ENCODE measurements at places on chromosomes 1 and 21.
A peak's percentile ranks its signal among the peaks of the same experiment; 100 is the strongest.

DNA sequence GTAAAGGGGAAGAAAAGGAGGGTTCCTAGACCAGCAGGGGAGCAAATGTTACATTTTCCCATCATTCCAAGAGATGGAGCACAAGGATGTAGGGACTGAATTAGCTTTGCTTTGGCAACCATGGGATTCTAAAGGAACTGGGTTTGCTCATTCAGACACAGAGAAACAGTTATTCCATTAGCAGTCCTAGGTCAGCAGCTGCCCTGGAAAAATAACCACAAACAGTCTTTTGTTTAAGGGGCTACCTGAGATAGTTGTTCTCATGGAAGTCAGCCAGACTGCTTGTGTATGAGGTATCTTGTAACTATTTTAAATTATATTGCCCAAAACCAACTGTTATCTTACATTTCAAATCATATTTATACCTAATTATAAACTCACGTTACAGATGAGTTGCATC is 58.4 kb upstream of the VCAM1 start:
- DNase-seq = no peak

DNA sequence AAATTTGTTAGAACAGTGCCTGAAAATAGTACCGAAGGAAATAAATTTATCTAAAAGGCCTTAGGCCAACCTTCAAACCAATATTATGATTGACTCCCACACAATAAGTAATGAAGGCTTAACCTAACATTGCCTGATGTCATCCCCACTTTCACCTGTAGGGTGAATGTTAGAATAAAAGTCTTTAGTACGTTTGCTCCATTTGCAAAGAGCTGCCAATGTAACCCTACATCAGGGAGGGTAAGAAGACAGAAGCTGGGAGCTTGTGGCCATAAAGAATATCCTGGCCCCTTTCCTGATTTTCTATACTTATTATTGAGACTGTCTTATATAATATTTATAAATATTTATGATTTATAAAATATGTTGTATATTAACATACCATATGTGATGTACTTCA is 661.8 kb upstream of the CXADR start:
- no peak for DNase-seq

- DNase-seq = peak; percentile 24
These were observed 24.0 kb downstream of the FNBP1L start for GRCh38 chr1:93471911-93472310.

DNA sequence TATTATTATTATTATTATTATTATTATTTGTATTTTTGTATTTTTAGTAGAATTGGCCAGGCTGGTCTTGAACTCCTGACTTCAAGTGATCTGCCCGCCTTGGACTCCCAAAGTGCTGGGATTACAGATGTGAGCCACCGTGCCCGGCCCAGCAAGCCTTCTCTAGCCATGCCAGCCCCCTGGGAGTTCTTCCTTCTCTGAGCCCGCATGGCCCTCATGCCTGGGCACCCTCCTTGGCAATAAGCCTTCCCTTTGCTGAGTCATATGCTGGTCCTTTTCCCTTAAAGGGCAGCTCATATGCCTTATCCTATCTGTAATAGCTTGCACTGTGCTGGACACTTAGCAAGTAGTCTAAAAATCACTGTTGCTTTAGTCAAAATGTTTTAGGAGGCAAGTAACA is 8.5 kb upstream of the NBL1 start:
- no peak for DNase-seq

DNA sequence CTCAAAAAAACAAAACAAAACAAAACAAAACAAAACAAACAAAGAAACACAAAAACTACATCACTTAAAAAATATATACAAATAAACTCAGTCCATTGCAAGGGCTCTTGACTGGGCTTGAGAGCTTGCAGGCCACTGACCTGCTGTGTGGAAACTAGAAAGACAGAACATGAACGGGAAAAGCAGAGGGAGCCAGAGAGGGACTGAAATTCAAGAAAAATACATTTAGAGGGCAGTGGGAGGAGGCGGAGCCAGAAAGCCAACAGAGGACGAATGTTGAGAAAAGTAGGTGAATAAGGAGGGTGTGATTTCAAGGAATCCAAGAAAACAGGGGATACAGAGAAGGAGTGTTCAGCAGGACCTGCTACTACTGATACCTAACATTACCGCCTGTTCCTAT is 41.4 kb upstream of the PLA2G2C start:
- DNase-seq = no peak

DNA sequence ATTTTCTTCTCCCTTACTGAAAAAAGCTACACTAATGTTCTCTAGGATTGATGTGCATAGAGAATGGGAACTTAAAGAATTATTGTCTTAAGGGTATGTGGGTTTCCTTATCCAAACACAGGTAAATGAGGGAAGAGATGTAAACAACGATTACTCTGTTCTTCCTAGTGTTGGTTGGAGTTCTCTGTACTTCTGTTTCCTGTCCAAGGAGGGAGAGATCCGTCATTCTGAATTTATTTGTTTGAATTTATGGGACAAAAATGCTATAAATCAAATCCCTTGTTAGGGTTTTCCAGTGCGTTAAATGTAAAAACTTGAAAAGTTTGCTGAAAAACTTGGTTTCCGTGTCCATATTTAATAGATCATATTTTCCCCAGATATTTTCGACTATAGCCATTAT is 29.6 kb downstream of the LAMC1 start:
- DNase-seq = no peak

GRCh38 chr1:203127666-203128430 is at the start of gene ADORA1:
Gene ADORA1, plus strand, starts transcription at chr1:203127726. Its CDS starts 1,116 bp downstream, at chr1:203128842.
- DNase-seq = peak; percentile 78

GRCh38 chr1:247415423-247416361 is at the start of gene NLRP3:
Gene NLRP3, plus strand, starts transcription at chr1:247416173. Its CDS starts 2,628 bp downstream, at chr1:247418801.
- no peak for DNase-seq

DNA sequence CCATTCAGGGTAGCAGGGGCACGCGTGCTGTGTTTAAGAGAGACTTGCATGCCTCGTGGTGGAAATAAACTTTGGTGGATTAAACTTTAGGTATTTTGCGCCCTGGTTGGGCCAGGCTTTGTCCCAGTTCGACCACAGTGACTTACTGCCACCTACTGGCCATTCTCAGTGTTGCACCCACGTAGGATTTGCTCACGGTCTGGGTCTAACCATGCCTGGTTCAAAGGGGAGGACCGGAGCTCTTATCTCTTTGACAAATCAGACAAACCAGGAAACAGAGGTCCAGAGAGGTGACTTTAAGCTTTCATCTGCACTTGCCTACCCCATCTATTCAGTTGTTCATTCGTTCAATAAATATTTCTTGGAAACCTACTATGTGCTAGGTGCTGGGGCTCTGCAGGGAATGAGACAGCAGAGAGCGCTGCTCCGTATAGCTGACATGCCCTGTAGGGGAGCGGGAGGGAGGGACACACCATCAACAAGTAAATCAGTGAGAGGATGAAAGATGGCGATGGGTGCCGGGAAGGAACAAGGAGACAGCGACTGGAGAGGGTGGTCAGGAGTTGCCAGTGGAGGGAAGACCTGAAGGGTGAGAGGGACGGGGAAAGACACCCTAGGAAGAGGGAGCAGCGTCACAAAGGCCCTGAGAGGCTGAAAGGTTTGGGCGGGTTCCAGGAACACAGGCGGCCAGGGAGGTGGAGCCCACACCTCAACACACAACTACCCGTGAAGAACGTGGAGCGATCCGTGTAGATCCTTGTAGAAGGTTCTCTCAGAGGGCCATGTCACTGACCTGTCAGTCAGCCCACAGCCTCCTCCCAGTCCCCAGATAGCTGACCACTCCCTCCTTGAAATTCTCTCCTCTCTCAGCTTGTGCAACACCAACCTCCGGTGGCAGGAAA is 27.2 kb upstream of the TINAGL1 start:
- peak; percentile 95 for DNase-seq

- no peak for DNase-seq
These were observed 55.6 kb downstream of the ZNF281 start for GRCh38 chr1:200354243-200354642.

DNA sequence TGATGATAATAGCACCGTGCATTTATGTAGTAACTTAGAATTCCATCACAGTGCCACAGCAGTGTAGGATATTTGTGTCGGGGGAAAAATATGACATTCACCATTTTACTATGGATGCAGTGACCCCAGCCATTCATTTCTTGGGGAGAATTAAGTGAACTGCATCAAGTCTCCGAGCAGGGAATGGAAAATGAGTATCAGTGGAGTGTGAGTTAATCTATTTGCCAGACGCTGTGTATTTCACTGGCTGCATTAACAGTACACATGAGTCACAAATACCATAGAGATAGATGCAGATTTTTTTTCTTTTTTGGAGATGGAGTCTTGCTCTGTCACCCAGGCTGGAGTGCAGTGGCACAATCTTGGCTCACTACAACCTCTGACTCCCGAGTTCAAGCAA is 33.8 kb upstream of the SLC45A1 start:
- DNase-seq = no peak

- no peak for DNase-seq
These were observed 9.2 kb upstream of the HHIPL2 start for GRCh38 chr1:222557148-222557547.

DNA sequence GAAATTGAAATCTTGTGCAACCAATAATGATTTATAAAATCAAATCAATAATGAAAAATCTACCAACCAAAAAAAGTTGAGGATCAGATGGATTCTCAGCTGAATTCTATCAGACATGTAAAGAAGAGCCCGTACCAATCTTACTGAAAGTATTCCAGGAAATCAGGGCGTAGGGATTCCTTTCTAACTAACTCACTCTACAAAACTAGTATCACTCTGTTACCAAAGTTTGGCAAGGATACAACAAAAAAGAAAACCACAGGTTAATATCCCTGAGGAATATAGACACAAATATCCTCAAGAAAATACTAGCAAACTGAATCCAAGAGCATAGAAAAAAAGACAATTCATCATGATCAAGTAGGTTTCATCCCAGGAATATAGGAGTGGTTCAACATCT is 52.8 kb upstream of the ADGRL4 start:
- no peak for DNase-seq

Data from tongue (tissue), 3 donors.